ENCODE measurements at places on chromosomes 2 and 18.

DNA sequence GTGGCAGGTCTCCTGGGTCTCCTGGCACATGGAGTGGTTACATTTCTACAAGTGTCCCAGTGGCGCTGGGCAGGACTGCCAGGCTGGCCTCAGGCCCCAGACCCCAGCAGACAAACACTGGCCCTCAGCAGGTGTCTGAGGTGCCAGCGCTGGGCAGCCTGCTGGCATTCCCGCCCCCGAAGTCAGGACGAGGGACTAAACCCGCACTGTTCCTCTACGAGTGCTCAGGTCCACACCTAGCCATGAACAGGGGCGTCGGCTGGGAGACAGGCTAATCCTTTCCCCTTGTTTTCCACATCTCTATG is 12.8 kb downstream of the SNED1 start:
- no peak for DNase-seq

DNA sequence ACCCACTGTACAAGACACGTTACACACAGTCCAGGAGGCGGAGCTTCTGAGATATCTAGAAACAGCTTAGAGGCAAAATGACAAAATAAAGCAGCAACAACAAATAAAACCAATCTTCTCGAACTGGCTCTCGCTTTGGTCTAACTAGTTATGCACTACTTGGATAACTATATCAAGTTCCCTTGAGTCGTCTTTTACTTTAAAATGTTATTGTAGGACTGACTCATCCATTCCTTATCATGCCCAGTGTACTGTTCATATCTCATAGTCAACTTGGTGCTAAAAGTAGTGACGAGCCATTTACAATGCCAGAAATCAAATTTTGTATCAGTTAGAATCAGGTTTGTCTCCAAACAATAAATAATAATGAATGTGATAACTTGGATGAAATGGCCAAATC is 102.5 kb upstream of the SLC35G4 start:
- DNase-seq = no peak

GRCh38 chr2:129859175-129859574 is 120.3 kb upstream of the RAB6C start:
- no peak for DNase-seq

DNA sequence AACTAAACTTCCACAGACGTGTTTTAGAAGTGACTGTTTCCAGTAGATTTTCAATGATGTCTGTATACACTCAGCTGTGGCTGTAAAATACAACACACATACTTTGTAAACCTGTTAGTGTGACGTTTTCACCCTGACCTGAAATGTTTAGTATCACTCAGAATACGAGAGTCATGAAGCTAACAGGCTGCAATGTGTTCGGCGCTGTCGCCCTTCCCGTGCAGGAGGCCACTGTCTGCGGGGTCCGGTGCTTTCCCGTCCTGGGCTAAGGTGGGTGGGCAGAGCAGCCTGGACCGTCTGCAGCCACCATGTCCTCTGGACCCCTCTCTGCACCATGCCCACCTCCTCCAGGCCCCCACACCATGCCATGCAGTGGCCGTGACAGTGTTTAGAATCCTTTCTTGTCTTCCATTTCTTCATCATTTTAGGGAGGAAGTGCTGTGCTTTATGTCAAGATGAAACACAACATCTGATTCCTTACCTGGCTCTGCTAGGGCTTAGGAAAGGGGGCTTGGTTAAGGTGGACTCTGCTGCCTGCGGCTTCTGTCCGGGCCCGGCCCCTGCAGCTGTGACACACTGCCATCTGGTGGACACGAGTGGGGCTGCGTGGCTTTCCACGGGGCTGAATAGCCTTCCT is 53.8 kb upstream of the RBM44 start:
- peak; percentile 41 for DNase-seq

DNA sequence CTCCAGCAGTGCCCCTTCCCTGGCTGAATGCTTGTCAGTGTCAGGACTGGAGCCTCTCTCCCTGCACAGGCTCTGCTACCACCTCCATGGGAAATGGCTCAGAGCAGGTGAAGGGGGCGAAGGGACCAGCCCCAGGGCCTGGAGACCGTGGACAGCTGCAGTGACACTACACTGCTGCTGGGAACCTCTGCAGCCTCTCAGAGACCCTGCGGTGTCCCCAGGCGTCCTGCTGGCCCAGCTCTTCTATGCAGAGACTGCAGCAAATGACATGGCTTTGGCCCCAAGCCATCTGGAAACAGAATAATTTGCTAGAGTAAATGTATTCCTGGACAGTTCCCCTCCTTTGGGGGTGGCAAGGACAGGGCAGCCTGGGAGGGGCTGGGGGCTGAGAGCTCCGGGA is 53.2 kb downstream of the CIB4 start:
- no peak for DNase-seq

DNA sequence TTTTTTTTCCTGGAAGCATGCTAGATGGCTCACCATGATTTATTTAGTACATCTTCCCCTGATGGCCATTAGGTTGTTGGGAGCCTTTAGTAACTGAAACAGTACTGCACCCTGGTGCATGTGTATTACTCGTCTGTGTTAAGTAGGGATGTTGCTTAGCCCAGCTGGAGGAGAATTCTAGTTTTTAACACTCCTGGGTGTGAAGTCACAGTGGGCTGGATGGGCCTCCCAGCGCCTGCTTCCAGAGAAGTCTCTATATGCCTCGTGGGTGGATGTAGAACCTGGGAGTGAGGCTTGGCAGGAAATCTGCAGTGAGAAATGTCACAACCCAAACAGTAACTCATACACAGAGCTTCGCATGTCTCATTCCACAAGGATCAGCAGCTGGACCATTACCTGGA is 28.9 kb upstream of the NT5DC4 start:
- DNase-seq = no peak

- peak; percentile 43 for DNase-seq
Observed at GRCh38 chr2:230974096-230974913, 21.6 kb upstream of the SPATA3 start.

DNA sequence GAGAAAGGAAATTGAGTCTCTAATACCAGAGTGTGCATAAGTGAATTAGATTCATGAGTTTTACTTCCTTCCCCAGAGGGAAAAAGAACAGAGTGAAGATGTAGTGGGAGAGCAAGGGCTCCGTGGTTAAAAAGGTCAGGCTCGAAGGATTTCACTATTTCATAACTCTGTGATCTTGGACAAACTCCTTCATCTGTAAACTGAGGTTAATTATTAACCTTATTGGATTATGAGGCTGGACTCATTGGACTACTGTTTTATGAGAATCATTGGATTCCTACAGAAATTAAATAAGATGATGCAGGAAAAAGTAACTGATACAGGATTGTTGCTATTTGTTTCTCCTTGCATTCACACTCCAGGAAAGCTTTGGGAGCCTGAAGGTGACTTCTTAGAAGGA is 45.0 kb downstream of the SRD5A2 start:
- no peak for DNase-seq

DNA sequence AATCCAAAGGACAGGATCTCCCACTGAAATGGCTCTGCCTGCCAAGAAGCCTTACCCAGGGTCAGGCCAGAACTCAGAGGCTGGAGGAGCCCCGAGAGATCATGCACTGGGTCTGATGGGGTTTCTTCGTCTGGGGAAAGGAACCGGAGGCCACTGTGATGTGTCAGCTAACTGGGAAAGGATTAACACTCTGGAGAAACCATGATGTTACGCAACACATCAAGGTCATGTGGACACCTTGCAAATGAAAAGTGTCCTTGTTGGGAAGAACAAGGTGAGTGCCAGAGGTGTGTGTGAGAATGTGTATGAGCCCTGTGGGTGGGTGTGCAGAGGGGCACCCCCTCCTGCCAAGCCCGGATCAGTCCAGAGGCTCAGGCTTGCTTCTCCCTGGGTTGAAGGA is 86.9 kb downstream of the CRACDL start:
- no peak for DNase-seq

GRCh38 chr18:49162226-49162864 is 211.6 kb upstream of the SMAD7 start:
- DNase-seq = no peak

GRCh38 chr2:6757215-6757614 is 108.5 kb downstream of the CMPK2 start:
- DNase-seq = no peak

GRCh38 chr2:58571181-58571852 is 330.2 kb upstream of the FANCL start:
- peak; percentile 72 for DNase-seq

DNA sequence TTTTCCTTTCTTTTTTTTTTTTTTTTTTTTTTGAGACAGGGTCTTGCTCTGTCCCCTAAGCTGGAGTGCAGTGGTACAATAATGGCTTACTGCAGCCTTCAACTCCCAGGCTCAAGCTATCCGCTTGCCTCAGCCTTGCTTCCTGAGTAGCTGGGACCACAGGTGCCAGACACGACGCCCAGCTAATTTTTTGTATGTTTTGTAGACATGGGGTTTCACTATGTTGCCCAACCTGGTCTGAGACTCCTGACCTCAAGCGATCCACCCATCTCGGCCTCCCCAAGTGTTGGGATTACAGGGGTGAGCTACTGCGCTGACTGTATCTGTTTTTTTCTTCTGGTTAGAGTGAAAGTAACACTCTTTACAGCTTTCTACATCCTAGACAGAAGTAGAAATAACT is 240.3 kb upstream of the FBXO11 start:
- DNase-seq = no peak

DNA sequence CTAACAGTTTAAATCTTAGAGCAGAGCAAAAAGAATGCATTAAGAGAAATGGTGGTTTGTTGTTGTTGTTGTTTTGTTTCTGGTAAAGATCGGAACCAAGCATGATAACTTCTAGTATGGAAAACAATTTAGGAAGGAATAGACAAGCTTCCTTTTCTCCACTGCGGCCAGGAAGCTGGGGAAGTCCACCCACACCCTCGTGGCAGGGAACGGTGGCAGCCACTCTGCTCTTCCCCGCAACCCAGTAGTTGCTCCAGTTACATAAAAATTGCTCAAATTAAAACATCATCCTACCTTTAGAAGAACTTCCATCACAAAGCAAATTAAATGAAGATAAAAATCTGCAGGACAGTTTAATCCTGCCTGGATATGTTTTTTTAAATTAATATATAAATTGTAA is 113.0 kb downstream of the RBMS1 start:
- DNase-seq = no peak

DNA sequence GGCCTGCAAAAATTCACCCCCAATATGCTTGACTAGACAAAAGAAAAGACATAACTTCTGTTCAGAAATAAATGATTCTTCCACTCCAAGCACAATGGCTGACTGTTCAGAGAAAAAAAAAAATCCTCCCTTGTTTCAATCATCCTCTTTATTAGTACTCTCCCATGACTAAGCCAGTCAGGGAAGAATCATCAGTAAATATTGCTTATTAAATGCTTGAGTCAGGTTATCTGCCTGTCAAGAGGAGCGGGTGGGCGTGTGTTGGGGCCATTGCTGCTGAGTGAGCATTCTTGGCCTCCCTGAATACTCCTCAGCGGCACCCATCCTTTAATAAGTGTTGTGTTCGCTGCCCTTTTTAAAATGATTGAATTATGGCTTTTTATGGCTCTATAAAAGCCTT is 1334.8 kb upstream of the CELF4 start:
- DNase-seq = no peak

Data from fibroblast of skin of abdomen (primary cell).